ENCODE measurements at places on chromosomes 12 and 14.

- DNase-seq: no peak
Measured at GRCh38 chr12:117140397-117141096, 41.3 kb upstream of the TESC start.

DNA sequence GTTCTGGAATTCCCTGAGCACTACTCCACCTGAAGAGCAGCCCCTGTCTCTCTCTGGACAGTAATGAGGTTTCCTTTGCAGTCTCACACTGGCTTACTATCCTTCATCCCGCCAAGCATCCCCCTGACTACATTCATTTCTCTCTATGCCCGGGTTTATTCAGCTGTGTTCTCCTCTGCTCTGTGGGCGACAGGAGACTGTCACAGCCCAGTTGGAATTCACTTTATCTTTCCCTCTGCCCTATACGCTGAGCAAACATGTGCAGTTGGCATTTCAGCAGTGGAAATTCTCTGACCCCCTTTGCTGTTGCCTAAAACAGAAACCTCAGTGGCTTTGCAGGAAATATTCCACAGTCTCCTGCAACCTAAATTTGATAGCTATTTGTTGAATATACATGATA, 83.5 kb upstream of the MAX start:
- no peak for DNase-seq

DNA sequence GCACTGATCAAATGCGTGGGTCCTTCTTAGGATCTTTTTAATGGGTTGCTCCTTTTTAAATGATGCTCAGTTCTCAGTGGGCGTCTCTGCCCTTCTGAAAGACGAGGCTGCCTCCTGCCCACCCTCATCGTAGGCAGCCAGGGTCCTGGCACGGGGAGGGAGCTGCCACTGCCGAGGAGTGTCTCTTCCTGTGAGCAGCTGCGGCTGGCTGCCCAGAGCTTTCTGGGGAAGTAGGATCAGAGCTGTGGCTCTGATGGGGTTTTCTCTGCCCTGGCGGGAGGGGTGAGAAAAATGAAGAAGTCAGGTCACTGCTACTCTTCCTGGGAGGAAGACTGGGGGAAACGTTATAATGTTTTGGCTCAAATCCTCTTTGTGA, 31.1 kb upstream of the BEGAIN start:
- DNase-seq: no peak

- no peak for DNase-seq
Measured at GRCh38 chr12:63955831-63956666, 111.5 kb downstream of the SRGAP1 start.

- no peak for DNase-seq
Measured at GRCh38 chr12:64691795-64692583, 67.2 kb downstream of the GNS start.

DNA sequence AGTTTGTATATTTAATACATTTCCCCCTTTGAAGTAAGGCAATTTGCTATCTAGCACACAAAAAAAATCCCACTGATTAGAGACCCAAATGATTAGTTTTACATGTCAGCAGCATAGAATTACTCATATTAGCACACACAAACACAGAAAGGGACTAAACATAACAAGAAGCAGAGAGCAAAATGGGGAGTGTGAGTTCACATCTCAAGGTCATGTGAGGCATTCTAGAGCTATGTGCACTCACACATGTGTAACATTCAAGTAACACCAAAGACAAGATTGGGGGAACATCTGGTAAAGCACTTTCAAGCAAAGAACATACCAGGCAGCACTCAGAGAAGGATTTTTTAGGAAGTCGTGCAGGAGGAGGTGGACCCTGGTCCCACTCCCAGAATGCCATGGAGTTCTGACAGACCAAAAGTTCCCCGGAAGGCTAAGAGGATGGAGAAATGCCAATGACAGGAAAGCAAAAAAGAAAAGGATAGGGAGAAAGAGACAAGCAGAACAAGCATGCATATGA, 105.8 kb upstream of the SINHCAF start:
- no peak for DNase-seq

DNA sequence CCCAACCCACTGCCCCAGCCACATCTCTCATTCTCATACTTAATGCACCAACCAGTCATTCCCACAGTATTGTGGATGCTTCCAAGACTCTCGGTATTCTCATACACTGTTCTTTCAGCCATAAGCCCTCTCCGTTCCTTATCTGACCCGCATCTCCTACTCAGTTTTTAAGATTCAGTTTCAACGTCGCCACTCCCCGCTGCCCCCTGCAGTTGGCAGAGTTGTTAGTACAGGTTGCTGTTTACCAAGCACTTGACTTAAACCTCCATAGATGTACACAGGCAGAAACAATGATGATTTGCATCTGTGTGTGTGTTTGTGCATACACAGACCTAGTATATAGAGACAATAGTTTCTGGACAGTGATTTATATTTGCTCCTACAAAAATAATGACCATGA, 40.2 kb downstream of the PAH start:
- no peak for DNase-seq

DNA sequence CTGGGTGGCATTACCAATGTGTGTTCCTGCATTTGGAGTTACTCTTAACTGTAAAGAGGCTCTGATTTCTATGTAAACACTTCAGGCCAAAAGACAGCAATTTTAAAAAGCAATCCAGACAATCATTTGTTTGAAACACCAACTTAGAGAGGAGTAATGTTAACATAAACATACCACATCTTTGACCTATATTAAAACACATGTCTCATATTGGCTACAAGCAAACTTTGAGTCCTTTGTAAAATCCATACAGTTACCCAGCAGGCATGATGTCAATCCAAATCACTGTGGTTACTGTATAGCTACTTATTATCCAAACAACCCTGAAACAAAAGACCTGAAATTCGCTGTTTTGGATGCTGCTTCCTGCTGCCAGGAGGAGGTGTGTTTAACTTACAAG, 7.5 kb upstream of the G2E3 start:
- no peak for DNase-seq

DNA sequence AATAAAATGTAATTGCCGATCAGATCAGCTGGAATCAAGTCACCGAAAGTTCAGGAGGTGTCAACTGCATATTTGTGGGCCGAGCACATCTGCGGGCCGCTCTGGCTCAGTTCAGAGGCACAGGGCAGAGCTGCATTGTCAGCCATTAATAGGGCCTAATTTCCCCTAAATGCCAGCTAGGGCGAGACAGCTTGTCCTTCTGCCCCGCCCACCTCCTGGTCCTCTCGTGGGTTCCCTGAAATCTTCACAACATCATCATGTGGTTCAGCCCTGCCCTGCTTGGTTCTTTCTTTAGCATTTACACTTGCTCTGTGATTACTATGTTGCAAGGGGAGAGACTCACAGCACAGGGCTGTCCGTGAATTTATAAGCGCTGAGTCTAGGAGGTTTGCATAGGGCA, 148.9 kb downstream of the CHST11 start:
- DNase-seq: no peak

All from GM13976 (cell line).